ENCODE measurements at places on chromosomes 1 and 21.
A peak's percentile ranks its signal among the peaks of the same experiment; 100 is the strongest.

- no peak overlapping the region for H3K27ac ChIP-seq
- H3K4me3 ChIP-seq, result no peak overlapping the region
- no peak for DNase-seq
- H3K36me3 ChIP-seq, result peaks cover 31% of the 10 kb centered on the region
- H3K27me3 ChIP-seq, result no peaks in the 10 kb centered on the region
Measured at GRCh38 chr1:221708076-221708571, 33.8 kb downstream of the DUSP10 start.

GRCh38 chr1:3038571-3039181, 17.4 kb downstream of the ACTRT2 start:
- H3K27ac ChIP-seq, result no peak overlapping the region
- no peaks in the 10 kb centered on the region for H3K27me3 ChIP-seq
- H3K4me1 ChIP-seq, result no peaks in the 10 kb centered on the region
- no peak overlapping the region for H3K4me3 ChIP-seq
- DNase-seq, result no peak
- no peaks in the 10 kb centered on the region for H3K36me3 ChIP-seq

GRCh38 chr1:35215346-35215745, 22.4 kb upstream of the SFPQ start:
- no peak for DNase-seq
- no peak overlapping the region for H3K4me3 ChIP-seq
- H3K27me3 ChIP-seq, result no peaks in the 10 kb centered on the region
- H3K4me1 ChIP-seq, result no peaks in the 10 kb centered on the region
- H3K36me3 ChIP-seq, result no peaks in the 10 kb centered on the region
- H3K27ac ChIP-seq, result no peak overlapping the region

GRCh38 chr1:173590557-173590956, 12.3 kb downstream of the SLC9C2 start:
- no peaks in the 10 kb centered on the region for H3K4me1 ChIP-seq
- DNase-seq, result no peak
- H3K27ac ChIP-seq, result no peak overlapping the region

DNA sequence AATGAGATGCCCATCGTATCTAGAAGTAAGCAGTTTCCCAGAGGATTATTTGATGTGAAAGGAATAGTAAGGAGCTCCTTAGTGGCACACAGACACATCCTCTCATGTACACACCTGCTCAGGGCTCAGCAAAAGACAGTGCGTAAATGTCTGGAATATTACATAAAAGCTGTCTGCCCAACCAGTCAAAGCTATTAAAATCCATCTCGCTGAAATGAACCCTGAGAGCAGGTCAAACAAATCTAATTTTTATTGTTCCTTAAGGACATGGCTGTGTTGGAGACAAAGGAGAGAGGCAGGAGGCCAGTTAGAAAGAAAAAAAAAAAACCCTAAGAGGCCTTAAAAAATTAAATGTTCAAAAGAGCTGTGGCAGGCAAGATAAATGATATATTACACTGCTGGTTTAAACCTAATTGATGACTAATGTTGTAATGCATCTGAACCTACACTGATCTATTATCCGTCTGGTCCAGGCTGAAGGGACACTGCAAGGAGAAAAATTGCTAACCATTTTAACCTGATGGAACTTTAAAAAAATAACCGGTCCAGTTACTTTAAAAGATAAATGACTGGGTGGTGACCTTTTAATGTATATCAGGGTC, 58.5 kb upstream of the FGGY start:
- H3K4me1 ChIP-seq, result no peaks in the 10 kb centered on the region
- H3K27ac ChIP-seq, result no peak overlapping the region
- no peak overlapping the region for H3K4me3 ChIP-seq
- H3K27me3 ChIP-seq, result no peaks in the 10 kb centered on the region

GRCh38 chr1:19656134-19656779, 8.4 kb upstream of the HTR6 start:
- peaks cover 1% of the 10 kb centered on the region for H3K4me1 ChIP-seq
- no peaks in the 10 kb centered on the region for H3K27me3 ChIP-seq
- H3K27ac ChIP-seq, result no peak overlapping the region
- peaks cover 23% of the 10 kb centered on the region for H3K36me3 ChIP-seq
- no peak overlapping the region for H3K4me3 ChIP-seq

- H3K27me3 ChIP-seq, result no peaks in the 10 kb centered on the region
- no peak overlapping the region for H3K4me3 ChIP-seq
- no peaks in the 10 kb centered on the region for H3K4me1 ChIP-seq
- no peaks in the 10 kb centered on the region for H3K36me3 ChIP-seq
Measured at GRCh38 chr1:100027212-100027611, 57.4 kb downstream of the SLC35A3 start.

DNA sequence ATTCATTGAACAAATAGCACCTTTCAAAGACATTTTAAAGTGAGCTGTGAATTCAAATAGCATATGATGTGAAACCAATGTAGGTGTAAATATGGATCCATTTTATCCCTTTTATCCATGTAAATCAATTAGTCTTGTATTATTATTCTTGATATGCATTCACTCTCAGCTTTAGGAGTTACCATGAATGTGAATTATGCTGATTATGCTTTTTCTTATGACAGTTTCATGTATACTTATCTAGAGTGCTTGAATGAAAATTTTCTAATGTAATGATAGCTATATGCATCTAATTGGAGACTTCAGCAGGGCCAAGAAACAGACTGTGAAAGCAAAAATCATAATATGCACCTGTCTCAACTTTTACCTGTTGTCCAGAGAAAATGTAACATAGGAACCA, 226.6 kb upstream of the ST6GALNAC5 start:
- H3K4me3 ChIP-seq, result no peak overlapping the region
- H3K27me3 ChIP-seq, result no peaks in the 10 kb centered on the region
- DNase-seq, result no peak
- H3K36me3 ChIP-seq, result no peaks in the 10 kb centered on the region

GRCh38 chr1:109499661-109500536, 6.0 kb downstream of the CYB561D1 start:
- DNase-seq, result peak; percentile 76
- peaks cover 13% of the 10 kb centered on the region for H3K36me3 ChIP-seq
- H3K4me1 ChIP-seq, result peaks cover 27% of the 10 kb centered on the region
- no peaks in the 10 kb centered on the region for H3K27me3 ChIP-seq

DNA sequence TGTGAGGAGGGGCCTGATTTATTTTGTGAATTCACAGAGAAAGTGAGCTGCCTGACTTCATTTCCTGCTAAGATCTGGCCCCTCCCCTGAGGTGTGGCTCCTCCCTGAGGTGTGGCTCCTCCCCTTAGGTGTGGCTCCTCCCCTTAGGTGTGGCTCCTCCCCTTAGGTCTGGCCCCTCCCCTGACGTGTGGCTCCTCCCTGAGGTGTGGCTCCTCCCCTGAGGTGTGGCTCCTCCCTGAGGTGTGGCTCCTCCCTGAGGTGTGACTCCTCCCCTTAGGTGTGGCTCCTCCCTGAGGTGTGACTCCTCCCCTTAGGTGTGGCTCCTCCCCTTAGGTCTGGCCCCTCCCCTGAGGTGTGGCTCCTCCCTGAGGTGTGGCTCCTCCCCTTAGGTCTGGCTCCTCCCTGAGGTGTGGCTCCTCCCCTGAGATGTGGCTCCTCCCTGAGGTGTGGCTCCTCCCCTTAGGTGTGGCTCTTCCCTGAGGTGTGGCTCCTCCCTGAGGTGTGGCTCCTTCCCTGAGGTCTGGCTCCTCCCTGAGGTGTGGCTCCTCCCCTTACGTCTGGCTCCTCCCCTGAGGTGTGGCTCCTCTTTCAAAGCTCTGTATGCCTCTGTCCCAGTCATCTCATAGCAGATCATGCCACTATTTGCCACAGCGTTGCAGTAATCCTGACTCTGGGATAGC, 26.9 kb upstream of the LRRC3 start:
- no peak overlapping the region for H3K27ac ChIP-seq
- H3K27me3 ChIP-seq, result no peaks in the 10 kb centered on the region
- no peak for DNase-seq
- no peaks in the 10 kb centered on the region for H3K4me1 ChIP-seq
- H3K4me3 ChIP-seq, result no peak overlapping the region
- H3K36me3 ChIP-seq, result no peaks in the 10 kb centered on the region

- no peaks in the 10 kb centered on the region for H3K27me3 ChIP-seq
- no peak for DNase-seq
- H3K4me1 ChIP-seq, result no peaks in the 10 kb centered on the region
- H3K4me3 ChIP-seq, result no peak overlapping the region
Measured at GRCh38 chr1:73736125-73736524, 461.9 kb downstream of the LRRIQ3 start.

- H3K27me3 ChIP-seq, result no peaks in the 10 kb centered on the region
- peak overlapping the region; percentile 77 for H3K27ac ChIP-seq
- peak; percentile 71 for DNase-seq
Measured at GRCh38 chr21:14850394-14850793, 214.4 kb downstream of the NRIP1 start.

- peaks cover 36% of the 10 kb centered on the region for H3K36me3 ChIP-seq
- no peaks in the 10 kb centered on the region for H3K4me1 ChIP-seq
- H3K27ac ChIP-seq, result peak within 1 kb of the TSS; percentile 60
- H3K27me3 ChIP-seq, result no peaks in the 10 kb centered on the region
- H3K4me3 ChIP-seq, result peak within 1 kb of the TSS; percentile 65
Measured at GRCh38 chr1:153977250-153978240, at the start of gene JTB. TSS of gene JTB (minus strand) at chr1:153977674. CDS start at chr1:153977252, 422 bp downstream.

GRCh38 chr1:178916448-178917174, 45.7 kb upstream of the ANGPTL1 start:
- no peaks in the 10 kb centered on the region for H3K4me1 ChIP-seq
- no peaks in the 10 kb centered on the region for H3K27me3 ChIP-seq
- DNase-seq, result no peak
- H3K27ac ChIP-seq, result no peak overlapping the region
- H3K4me3 ChIP-seq, result no peak overlapping the region
- H3K36me3 ChIP-seq, result peaks cover 24% of the 10 kb centered on the region

GRCh38 chr1:157235307-157235706, 97.1 kb upstream of the ETV3 start:
- no peak for DNase-seq
- no peak overlapping the region for H3K4me3 ChIP-seq
- H3K27ac ChIP-seq, result no peak overlapping the region
- no peaks in the 10 kb centered on the region for H3K27me3 ChIP-seq
- no peaks in the 10 kb centered on the region for H3K36me3 ChIP-seq

- peak; percentile 3 for DNase-seq
- no peaks in the 10 kb centered on the region for H3K27me3 ChIP-seq
- H3K36me3 ChIP-seq, result no peaks in the 10 kb centered on the region
Measured at GRCh38 chr1:77134359-77134758, 84.9 kb downstream of the PIGK start.

- no peak overlapping the region for H3K4me3 ChIP-seq
- H3K27me3 ChIP-seq, result no peaks in the 10 kb centered on the region
- H3K27ac ChIP-seq, result no peak overlapping the region
- H3K4me1 ChIP-seq, result no peaks in the 10 kb centered on the region
- H3K36me3 ChIP-seq, result no peaks in the 10 kb centered on the region
- no peak for DNase-seq
Measured at GRCh38 chr1:194342484-194343262, 1156.3 kb upstream of the B3GALT2 start.

- no peaks in the 10 kb centered on the region for H3K4me1 ChIP-seq
- no peak overlapping the region for H3K27ac ChIP-seq
- peaks cover 26% of the 10 kb centered on the region for H3K27me3 ChIP-seq
- H3K4me3 ChIP-seq, result no peak overlapping the region
Measured at GRCh38 chr1:246801241-246802020, 77.2 kb downstream of the SCCPDH start.

GRCh38 chr1:234188454-234188792, 184.8 kb upstream of the COA6 start:
- no peaks in the 10 kb centered on the region for H3K27me3 ChIP-seq
- no peak overlapping the region for H3K4me3 ChIP-seq
- DNase-seq, result no peak
- H3K36me3 ChIP-seq, result no peaks in the 10 kb centered on the region
- no peak overlapping the region for H3K27ac ChIP-seq

DNA sequence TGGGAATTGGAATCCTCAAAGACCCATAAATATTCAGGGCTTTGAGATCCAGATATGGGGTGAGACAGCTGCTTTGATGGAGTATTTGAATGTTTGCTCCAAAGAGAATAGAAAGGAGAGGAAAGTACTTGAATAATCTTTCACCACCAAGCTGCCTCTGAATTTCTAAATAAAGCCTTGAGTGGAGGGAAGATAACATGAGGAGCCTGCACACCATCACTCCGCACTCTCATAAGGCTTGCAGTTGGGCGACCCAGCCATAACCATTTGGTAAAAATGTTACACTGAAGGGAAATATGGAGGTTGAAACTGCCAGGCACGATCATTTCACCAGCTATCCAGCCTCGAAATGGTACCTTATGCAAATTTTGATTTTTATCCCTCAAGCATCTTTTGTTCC, 38.4 kb downstream of the VCAM1 start:
- H3K36me3 ChIP-seq, result no peaks in the 10 kb centered on the region
- DNase-seq, result no peak
- H3K4me3 ChIP-seq, result no peak overlapping the region
- H3K27me3 ChIP-seq, result no peaks in the 10 kb centered on the region

- H3K4me1 ChIP-seq, result no peaks in the 10 kb centered on the region
- H3K4me3 ChIP-seq, result no peak overlapping the region
Measured at GRCh38 chr1:70910013-70910412, 137.6 kb downstream of the PTGER3 start.

DNA sequence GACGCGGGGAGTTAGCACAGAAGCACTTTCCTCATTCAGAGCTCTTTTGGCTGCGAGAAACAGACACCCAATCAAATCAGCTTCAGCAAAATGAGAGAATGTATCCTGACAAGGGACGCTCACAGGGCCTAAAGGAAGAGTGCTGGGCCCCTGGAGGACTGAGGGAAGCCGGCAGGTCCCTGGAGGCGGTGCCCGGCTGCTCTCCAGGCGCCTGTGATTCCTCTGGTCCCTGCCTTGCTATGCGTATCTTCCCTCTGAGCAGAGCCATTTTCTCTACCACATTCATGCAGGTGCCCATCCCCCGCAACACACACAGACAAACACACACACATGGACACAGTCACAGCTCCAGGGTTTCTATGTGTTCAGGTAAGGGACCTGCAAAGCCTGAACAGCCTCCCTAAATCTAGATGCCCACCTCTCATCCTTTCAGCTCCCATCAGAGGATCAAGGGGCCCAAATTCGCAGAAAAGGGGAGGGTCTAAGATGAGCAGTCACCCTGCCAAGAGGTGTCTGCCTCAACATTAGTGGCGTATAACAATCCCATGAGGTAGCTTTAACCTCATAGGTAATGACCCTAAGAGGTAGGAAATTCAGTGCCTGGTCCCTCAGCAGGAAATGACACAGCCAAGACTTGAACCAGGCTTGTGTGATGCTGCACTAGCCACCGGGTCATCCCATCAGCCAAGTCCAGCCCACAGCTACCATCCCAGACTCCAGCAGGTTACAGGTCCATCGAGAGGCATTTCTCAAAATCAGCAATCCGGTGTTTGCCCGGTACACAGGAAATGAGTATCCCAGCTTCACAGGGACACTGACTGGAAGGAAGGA, 29.0 kb downstream of the PTAFR start:
- no peak for DNase-seq
- no peaks in the 10 kb centered on the region for H3K27me3 ChIP-seq
- no peaks in the 10 kb centered on the region for H3K36me3 ChIP-seq
- H3K4me1 ChIP-seq, result no peaks in the 10 kb centered on the region

GRCh38 chr1:164589961-164590507, 31.1 kb downstream of the PBX1 start:
- H3K27ac ChIP-seq, result peak overlapping the region; percentile 98
- no peak overlapping the region for H3K4me3 ChIP-seq
- peaks cover 10% of the 10 kb centered on the region for H3K36me3 ChIP-seq
- no peak for DNase-seq

GRCh38 chr1:101333186-101333585, 96.4 kb downstream of the S1PR1 start:
- DNase-seq, result no peak
- H3K4me1 ChIP-seq, result no peaks in the 10 kb centered on the region
- H3K36me3 ChIP-seq, result no peaks in the 10 kb centered on the region

- no peak for DNase-seq
- no peaks in the 10 kb centered on the region for H3K27me3 ChIP-seq
- no peaks in the 10 kb centered on the region for H3K36me3 ChIP-seq
- no peaks in the 10 kb centered on the region for H3K4me1 ChIP-seq
Measured at GRCh38 chr21:21845901-21846300, 847.7 kb downstream of the NCAM2 start.

All from IMR-90 (cell line).